ENCODE measurements at places on chromosomes 5 and 9. TPM values are rescaled to one million over a fixed set of nuclear protein-coding genes. Genes with fewer than 3 reads are reported as not detected.

DNA sequence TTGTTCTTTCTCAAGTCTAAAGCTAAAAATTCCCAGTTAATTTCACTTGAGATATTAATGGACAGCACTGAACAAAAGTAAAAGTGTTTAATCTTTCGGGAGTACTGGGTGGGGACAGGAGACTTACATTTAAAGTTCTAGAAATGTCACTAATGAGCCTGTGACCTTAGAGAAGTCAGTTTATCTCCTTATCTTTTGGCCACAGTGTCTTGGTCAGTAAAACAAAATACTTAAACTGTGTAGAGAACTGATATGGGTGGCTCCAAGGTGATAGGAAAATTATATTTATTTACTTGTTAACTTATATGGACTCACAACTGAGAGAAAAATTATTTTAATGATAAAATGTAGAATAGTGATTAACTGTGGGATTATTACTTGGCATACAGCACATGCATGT, 8.9 kb downstream of the IPO11 start:
- no peaks in the 10 kb centered on the region for H3K4me1 ChIP-seq
- no peak overlapping the region for H3K4me3 ChIP-seq
- no peak overlapping the region for H3K27ac ChIP-seq
- no peaks in the 10 kb centered on the region for H3K27me3 ChIP-seq

GRCh38 chr5:77449981-77450380, 42.1 kb downstream of the WDR41 start:
- H3K36me3 ChIP-seq, result no peaks in the 10 kb centered on the region
- DNase-seq, result no peak
- no peaks in the 10 kb centered on the region for H3K27me3 ChIP-seq
- H3K4me1 ChIP-seq, result no peaks in the 10 kb centered on the region
- no peak overlapping the region for H3K27ac ChIP-seq

GRCh38 chr5:73940026-73940425, 314.0 kb downstream of the ARHGEF28 start:
- peaks cover 4% of the 10 kb centered on the region for H3K36me3 ChIP-seq
- DNase-seq, result peak; percentile 34
- H3K4me1 ChIP-seq, result peaks cover 13% of the 10 kb centered on the region
- peak overlapping the region; percentile 21 for H3K27ac ChIP-seq

- H3K27ac ChIP-seq, result no peak overlapping the region
- no peak for DNase-seq
- H3K4me3 ChIP-seq, result peak overlapping the region; percentile 87
- no peaks in the 10 kb centered on the region for H3K36me3 ChIP-seq
- peaks cover 35% of the 10 kb centered on the region for H3K4me1 ChIP-seq
These were observed 987 bp downstream of the RAB24 start for GRCh38 chr5:177302354-177303110.

DNA sequence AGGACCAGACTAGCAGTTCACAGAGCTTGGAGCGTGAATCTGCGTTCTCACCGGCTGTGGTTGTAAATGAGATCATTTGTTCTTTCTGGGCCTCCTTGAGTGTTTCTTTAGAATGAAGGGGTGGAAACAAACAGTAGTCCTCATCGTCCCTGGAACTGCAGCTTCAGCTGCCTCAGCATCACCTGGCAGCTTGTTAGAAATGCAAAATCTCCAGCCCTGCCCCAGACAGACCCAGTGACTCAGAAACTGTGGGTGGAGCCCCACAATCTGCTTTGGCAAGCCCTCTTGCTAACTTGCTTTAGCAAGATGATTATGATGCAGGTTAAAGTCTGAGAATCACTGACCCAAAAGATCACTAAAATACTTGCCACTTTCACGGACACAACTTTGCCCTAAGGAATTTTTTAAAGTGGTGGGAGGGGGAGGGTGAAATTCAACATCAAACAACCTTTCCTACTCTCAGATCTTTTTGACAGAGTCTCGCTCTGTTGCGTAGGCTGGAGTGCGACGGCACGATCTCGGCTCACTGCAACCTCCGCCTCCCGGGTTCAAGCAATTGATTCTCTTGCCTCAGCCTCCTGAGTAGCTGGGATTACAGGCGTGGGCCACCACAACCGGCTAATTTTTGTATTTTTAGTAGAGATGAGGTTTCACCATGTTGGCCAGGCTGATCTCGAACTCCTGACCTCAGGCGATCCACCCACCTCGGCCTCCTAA, 86.0 kb downstream of the BRINP1 start:
- no peaks in the 10 kb centered on the region for H3K27me3 ChIP-seq
- no peak overlapping the region for H3K4me3 ChIP-seq
- no peaks in the 10 kb centered on the region for H3K4me1 ChIP-seq

DNA sequence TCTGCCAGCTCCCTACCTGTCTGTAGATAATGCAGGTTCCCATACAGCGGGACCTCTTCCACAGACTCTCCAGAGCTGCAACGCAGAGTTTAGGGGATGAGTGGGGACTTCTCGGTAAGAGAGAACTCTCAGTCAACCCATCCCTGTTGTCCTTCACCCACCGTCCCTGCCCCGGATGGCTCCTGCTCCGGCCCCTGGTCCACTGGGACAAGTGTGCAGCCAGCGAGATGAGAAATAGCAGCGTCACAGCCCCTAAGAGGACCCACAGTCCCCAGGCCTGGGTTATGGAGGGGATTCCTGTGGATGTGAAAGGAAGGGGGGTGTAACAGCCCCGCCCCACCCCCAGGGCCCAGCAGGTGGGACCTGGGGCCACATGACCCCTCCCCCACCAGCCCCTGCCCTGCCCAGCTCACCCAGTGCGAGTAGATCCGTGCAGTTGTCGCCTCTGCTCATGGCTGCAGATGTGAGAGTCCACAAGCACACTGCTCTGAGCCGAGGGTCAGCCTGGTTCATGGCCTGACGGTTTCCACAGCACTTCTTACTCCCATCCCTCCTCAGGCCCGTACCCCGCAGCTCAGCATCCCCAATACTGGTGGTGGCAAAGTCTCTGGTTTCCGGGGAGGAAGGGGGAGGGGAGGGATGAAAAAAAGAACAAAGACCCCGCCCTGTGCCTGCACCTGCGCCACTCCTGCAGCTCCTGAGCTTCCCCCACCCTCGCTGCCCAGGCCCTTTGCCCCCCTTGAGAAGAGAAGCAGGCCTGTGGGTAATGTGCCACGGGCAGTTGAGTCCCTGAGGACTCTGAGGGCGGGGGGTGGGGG, at the start of gene SIT1:
SIT1 (minus strand) TSS at position 591 of the 818 bp plus-strand sequence; CDS start at position 513, 78 bp downstream.
- peaks cover 6% of the 10 kb centered on the region for H3K4me1 ChIP-seq
- no peak within 1 kb of the TSS for H3K27ac ChIP-seq
- no peaks in the 10 kb centered on the region for H3K27me3 ChIP-seq
- no peak for DNase-seq
- no peak within 1 kb of the TSS for H3K4me3 ChIP-seq

- peaks cover 71% of the 10 kb centered on the region for H3K4me1 ChIP-seq
- H3K4me3 ChIP-seq, result no peak overlapping the region
- peak; percentile 98 for DNase-seq
- peak overlapping the region; percentile 97 for H3K27ac ChIP-seq
- H3K27me3 ChIP-seq, result no peaks in the 10 kb centered on the region
- H3K36me3 ChIP-seq, result peaks cover 2% of the 10 kb centered on the region
These were observed 75.4 kb downstream of the NFIB start for GRCh38 chr9:14238518-14238917.

GRCh38 chr9:34332076-34332964, 3.0 kb downstream of the NUDT2 start:
- no peaks in the 10 kb centered on the region for H3K36me3 ChIP-seq
- no peak overlapping the region for H3K27ac ChIP-seq
- no peaks in the 10 kb centered on the region for H3K27me3 ChIP-seq
- peaks cover 8% of the 10 kb centered on the region for H3K4me1 ChIP-seq
- DNase-seq, result peak; percentile 67

GRCh38 chr5:38758774-38759600, 86.8 kb upstream of the OSMR start:
- no peak overlapping the region for H3K4me3 ChIP-seq
- no peaks in the 10 kb centered on the region for H3K36me3 ChIP-seq
- no peak for DNase-seq
- no peak overlapping the region for H3K27ac ChIP-seq
- peaks cover 4% of the 10 kb centered on the region for H3K4me1 ChIP-seq
- peaks cover 13% of the 10 kb centered on the region for H3K27me3 ChIP-seq

- no peaks in the 10 kb centered on the region for H3K4me1 ChIP-seq
- H3K27ac ChIP-seq, result no peak overlapping the region
- no peaks in the 10 kb centered on the region for H3K27me3 ChIP-seq
- H3K36me3 ChIP-seq, result no peaks in the 10 kb centered on the region
These were observed 14.0 kb upstream of the JAK2 start for GRCh38 chr9:4970970-4971641.

GRCh38 chr5:72107901-72108201, 576 bp downstream of the MAP1B start:
- peaks cover 34% of the 10 kb centered on the region for H3K4me1 ChIP-seq
- DNase-seq, result peak; percentile 31
- H3K4me3 ChIP-seq, result peak overlapping the region; percentile 98
- peak overlapping the region; percentile 48 for H3K27ac ChIP-seq
- peaks cover 9% of the 10 kb centered on the region for H3K36me3 ChIP-seq
- H3K27me3 ChIP-seq, result no peaks in the 10 kb centered on the region

GRCh38 chr5:27472000-27472763, 433.8 kb upstream of the CDH9 start:
- no peak overlapping the region for H3K27ac ChIP-seq
- H3K4me1 ChIP-seq, result no peaks in the 10 kb centered on the region
- no peaks in the 10 kb centered on the region for H3K27me3 ChIP-seq
- H3K4me3 ChIP-seq, result no peak overlapping the region
- no peaks in the 10 kb centered on the region for H3K36me3 ChIP-seq

GRCh38 chr5:101783241-101784013, 512.7 kb downstream of the SLCO4C1 start:
- no peak for DNase-seq
- H3K36me3 ChIP-seq, result no peaks in the 10 kb centered on the region
- no peaks in the 10 kb centered on the region for H3K27me3 ChIP-seq
- no peak overlapping the region for H3K4me3 ChIP-seq

DNA sequence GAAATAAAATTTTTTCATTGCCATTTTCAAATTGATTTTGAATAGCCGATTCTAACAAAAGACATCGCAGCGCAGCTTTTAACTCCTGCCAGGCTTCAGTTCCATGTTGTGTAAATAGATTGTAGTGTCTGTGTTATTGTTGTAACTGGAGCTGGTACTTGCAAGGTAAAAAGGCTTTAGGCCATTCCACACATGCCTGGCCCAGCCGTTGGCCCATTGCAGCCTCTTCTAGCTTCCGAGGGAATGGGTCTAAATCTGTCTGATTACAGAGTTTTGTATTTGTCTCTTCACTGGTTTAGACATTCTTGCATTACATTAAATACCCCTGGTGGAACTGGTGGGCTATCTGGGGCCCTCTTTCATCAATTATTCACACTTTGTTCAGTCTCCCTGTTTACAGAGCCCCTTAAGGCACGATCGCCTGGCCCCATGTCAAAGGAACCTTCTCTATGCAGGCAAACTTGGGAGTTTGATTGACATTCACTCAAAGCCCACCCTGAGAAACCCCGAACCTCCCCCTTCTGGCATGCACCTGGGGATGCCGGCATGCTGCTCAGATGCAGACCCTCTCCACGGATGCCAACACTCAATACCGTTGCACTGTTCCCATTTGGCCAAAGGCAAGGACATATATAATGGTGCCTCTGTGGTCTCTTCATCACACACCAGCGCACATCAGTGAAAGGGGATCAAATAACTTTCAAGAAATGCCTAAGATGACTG, 281.7 kb upstream of the IRX2 start:
- no peaks in the 10 kb centered on the region for H3K36me3 ChIP-seq
- H3K4me1 ChIP-seq, result no peaks in the 10 kb centered on the region
- H3K27ac ChIP-seq, result no peak overlapping the region

- no peak for DNase-seq
- H3K4me3 ChIP-seq, result no peak overlapping the region
- H3K36me3 ChIP-seq, result no peaks in the 10 kb centered on the region
- no peak overlapping the region for H3K27ac ChIP-seq
- H3K27me3 ChIP-seq, result peaks cover 4% of the 10 kb centered on the region
These were observed 262.1 kb downstream of the ENC1 start for GRCh38 chr5:74378464-74378863.

DNA sequence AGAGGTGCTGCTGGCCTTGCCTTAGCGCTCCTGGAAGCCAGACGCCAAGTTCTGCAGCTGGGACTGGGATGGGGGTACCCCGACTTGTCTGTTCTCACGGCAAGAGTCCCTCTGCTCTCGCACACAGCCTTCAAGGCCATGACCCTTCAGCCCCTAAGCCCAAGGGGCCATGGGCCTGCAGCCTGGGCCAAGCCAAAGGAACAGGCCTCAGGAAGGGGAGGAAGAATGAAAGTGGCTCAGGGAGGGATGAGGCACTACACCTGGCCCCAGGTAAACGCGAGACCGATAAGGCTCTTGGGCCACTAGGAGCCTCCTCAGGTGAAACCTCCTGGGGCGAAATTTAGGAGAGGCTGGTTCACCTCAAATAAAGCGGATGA, 3.9 kb downstream of the EBF1 start:
- H3K27ac ChIP-seq, result no peak overlapping the region
- peaks cover 33% of the 10 kb centered on the region for H3K27me3 ChIP-seq
- H3K36me3 ChIP-seq, result no peaks in the 10 kb centered on the region
- H3K4me1 ChIP-seq, result peaks cover 12% of the 10 kb centered on the region

- no peaks in the 10 kb centered on the region for H3K36me3 ChIP-seq
- no peak for DNase-seq
- no peaks in the 10 kb centered on the region for H3K27me3 ChIP-seq
- H3K4me3 ChIP-seq, result no peak overlapping the region
These were observed 206.8 kb upstream of the ATP10B start for GRCh38 chr5:161058781-161059180.

- DNase-seq, result no peak
- no peak overlapping the region for H3K4me3 ChIP-seq
- H3K36me3 ChIP-seq, result no peaks in the 10 kb centered on the region
- no peaks in the 10 kb centered on the region for H3K27me3 ChIP-seq
These were observed 528.9 kb downstream of the DTWD2 start for GRCh38 chr5:118459490-118459889.

- peaks cover 13% of the 10 kb centered on the region for H3K4me1 ChIP-seq
- no peaks in the 10 kb centered on the region for H3K27me3 ChIP-seq
- H3K27ac ChIP-seq, result no peak overlapping the region
- H3K4me3 ChIP-seq, result no peak overlapping the region
- peak; percentile 58 for DNase-seq
These were observed 768.1 kb upstream of the GRAMD2B start for GRCh38 chr5:125655156-125655555.

- no peak within 1 kb of the TSS for H3K27ac ChIP-seq
- no peaks in the 10 kb centered on the region for H3K36me3 ChIP-seq
- H3K4me1 ChIP-seq, result peaks cover 4% of the 10 kb centered on the region
These were observed at the start of gene SLIT3 for GRCh38 chr5:169300468-169301385. SLIT3 (minus strand) TSS chr5:169301139; CDS start chr5:169300709, 430 bp downstream.

- no peaks in the 10 kb centered on the region for H3K36me3 ChIP-seq
- H3K27ac ChIP-seq, result no peak overlapping the region
- peak overlapping the region; percentile 23 for H3K4me3 ChIP-seq
- no peaks in the 10 kb centered on the region for H3K27me3 ChIP-seq
These were observed 26.3 kb upstream of the TENT4A start for GRCh38 chr5:6686915-6687409.

- peaks cover 26% of the 10 kb centered on the region for H3K4me1 ChIP-seq
- H3K4me3 ChIP-seq, result no peak overlapping the region
- peak; percentile 63 for DNase-seq
- H3K27ac ChIP-seq, result no peak overlapping the region
These were observed 52.1 kb downstream of the TSSK1B start for GRCh38 chr5:113382731-113383130.

Gene MYOZ3
- total RNA-seq, result 1.2 TPM

Gene CARD9
- 0.71 TPM for total RNA-seq

Gene NAIP
- 7.3 TPM for total RNA-seq

Gene FOXI1
- not detected for total RNA-seq

Gene SPATA31A3
- total RNA-seq, result not detected
